ENCODE measurements at places on chromosomes 5 and 9.

DNA sequence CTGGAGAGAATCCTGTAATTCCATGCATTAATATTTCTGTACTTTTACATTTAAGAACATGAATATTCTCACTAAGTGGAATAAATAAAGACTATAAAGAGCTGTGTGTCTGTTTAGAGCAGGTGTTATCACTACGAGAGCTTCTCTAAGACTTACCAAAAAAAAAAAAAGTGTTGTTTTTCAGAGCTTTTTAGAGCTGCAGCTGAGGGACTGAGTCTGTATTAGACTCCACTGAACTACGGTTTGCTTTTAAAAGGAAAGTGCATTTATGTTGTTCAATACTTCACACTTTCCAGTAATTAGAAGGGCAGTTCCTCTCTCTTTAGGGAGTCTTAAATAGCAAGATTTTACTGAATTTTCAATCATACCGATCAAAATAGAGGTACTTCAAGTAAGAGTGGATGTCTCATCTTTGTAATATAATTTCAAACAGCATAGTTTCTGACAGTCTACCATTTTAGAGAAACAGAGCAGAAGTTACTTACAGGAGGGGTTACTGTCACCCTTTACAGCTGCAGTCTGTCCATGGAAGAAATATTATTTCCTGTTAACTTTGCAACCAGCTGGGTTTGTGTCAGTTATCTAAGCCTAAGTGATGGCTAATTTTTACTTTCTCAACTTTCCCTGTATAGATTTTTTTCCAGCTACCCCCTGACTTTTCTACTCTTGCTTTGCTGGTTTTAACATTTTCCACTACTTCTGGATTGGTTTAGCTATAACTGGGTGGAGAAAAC, 2.4 kb downstream of the SYK start:
- no peak for DNase-seq

DNA sequence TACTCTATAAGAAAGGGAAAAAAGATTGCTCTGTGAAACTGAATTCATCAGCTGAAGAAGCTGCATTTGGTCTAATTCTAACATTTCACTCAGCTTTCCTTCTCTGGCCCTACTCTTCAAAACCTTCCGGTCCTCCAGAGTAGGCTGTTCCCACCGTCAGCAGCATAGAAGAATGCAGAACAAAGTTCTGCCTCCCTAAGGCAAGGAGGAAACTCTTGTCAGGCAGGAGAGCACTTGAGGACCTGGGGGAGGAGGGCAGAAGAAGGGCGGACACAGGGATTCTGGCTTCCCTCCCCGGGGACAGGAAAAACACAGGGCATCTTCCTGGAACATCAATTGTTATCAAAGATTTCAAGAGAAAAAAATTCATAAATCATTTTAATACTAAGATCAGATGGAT, 69.2 kb upstream of the SHB start:
- no peak for DNase-seq

DNA sequence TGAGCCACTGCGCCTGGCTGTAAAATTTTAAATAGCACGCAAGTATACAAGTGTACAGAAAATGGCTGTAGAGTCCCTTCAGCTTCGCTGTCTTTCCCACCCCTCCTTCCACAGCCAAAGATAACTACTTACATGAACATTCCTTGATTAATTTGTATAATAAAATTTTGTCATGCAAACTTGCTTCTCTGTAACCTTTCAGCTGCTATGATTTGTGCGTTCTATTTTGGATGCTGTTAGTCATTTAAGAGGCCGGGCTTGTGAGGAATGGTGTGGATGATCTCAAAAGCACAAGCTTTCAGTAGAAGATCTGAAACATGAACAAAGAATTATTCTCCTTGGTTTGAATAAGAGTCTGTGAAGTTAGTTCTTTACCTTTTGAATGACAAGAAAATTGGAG, 115.0 kb upstream of the TLE1 start:
- DNase-seq: no peak

GRCh38 chr9:69970001-69970533, 73.6 kb upstream of the MAMDC2 start:
- no peak for DNase-seq

- DNase-seq: no peak
Measured at GRCh38 chr5:38554403-38554802, 2.0 kb downstream of the LIFR start.

DNA sequence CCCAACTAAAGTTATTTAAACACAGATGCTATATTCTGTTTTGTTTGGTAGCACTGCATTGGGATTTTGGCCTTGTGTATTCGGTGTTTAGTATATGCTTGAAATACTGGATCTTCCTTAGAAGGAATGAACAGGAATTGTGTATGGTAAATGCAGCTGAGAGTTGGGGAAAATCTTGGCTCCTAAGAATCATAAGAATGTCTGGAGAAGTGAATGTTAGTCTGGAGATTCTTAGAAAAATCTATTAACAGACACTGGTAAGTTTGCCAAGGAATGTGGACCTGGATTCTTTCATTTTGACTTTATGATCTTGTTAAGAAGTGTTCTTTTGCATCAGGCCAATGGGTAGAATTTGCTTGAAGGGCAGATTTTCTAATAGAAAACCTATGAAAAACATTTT, 38.9 kb downstream of the SNX30 start:
- no peak for DNase-seq

GRCh38 chr5:74415695-74416102, 224.8 kb downstream of the ENC1 start:
- DNase-seq: no peak

Measured in activated gamma-delta T cell treated with anti-CD3 and anti-CD28 coated beads, Interleukin-2, amount 50 U/mL, for 16 hours (primary cell).